ENCODE measurements at places on chromosomes 12 and 14. TPM values are rescaled to one million over a fixed set of nuclear protein-coding genes. Genes with fewer than 3 reads are reported as not detected.

DNA sequence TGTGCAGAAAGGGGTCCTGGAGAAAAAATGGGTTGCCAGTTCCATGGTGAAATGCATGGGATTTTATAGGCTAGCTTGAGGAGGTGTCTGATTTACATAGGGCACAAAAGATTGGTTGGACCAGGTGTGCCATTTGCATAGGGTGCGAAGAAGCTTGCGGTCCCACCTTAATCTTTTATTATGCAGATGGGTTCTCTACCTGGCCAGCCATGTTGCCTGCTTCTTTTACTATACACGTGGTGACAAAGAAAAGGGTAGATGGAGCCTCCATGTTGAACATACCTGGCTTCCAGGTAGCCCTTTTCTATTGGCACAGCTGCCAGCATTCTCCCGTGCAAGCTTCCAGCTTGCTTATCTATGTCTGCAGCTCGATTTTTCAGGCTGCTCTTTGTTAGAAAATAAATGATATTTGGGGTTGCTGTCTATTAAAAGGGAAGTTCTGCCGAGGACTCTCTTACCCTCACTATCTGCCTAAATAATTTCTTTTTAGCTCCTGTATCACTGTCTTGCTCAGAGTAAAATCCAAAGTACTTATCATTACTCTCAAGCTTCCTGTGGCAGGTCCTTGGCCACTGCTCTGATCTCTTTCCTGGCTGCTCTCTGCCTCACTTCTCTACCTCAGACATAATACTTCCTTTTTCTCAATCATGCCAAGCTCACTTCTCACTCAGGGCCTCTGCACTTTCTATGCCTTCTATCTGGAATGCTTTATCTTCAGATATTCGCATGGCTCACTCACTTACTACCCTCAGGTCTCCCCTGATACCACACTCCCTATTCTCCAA lies 216.0 kb upstream of the DAAM1 start:
- no peak for DNase-seq

GRCh38 chr12:111578276-111578970 lies 20.7 kb downstream of the ATXN2 start:
- DNase-seq: no peak

DNA sequence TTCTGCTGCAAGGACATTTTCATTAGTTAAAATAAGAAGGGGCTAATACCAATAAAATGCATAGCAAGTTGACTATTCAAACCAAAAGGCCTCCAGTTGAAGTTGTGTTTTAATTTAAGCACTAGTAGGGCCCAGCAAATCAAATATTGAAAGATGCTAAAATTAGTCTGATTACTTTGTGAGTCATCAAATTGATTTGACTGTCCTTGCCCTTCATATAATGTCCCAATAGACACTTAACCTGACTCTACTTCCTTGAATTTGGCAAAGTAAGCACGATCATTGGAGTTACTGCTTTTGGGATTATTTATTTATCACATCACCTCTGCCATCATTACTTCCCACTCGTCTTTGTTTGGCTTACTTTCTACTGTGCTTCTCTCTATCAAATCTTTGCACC lies 798.5 kb downstream of the DIO2 start:
- DNase-seq: no peak

- DNase-seq: no peak
These were observed 1.6 kb downstream of the CACNA1C start for GRCh38 chr12:2054091-2055018.

DNA sequence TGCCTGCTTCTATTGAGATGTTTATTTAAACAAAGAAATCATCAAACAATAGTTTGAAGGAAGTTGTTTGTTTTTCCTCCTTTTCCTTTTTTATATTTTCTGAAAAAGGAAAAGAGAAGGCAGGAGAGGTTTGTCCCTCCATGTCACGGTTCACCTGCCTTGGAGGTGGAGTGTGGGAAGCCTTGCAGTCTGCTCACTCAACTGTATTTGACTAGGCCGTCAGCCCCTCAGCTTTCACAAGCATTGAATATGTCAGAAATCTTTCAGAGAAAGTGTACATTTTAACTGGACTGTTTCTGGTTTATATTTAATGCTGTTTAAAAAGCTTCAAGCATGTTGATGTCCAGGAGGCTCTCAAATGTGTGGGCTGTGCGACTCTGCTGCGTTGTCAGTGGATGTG lies 370.4 kb downstream of the NPAS3 start:
- DNase-seq: no peak

DNA sequence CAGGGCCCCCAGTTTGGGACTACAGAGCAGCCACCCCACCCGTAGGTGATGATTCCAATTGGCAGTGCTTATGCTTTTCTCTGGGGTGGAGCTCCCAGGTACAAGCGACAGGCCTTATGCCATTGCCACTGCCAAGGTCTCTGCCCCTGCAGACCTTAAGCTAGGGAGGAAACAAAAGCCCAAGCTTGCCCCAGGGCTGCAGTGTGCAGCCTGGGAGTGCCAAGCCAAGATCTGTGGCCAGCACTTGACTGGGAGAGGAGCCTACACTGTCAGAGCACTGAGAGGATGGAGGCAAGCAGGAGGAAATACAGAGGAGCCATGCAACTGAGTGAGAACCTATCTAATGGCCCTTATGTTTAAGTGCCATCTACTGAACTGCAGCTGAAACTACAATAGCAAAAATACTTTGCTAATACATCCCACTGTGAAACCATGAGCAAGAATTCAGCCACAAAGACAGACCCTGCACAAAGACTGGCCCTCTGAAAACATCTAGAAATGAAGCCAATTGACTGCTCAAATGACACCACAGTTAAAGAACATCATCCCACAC lies 17.7 kb upstream of the ASCL1 start:
- no peak for DNase-seq

The CACNA2D4 gene
- 13.3 TPM for total RNA-seq

The KLHL33 gene
- total RNA-seq: 0.12 TPM

DNA sequence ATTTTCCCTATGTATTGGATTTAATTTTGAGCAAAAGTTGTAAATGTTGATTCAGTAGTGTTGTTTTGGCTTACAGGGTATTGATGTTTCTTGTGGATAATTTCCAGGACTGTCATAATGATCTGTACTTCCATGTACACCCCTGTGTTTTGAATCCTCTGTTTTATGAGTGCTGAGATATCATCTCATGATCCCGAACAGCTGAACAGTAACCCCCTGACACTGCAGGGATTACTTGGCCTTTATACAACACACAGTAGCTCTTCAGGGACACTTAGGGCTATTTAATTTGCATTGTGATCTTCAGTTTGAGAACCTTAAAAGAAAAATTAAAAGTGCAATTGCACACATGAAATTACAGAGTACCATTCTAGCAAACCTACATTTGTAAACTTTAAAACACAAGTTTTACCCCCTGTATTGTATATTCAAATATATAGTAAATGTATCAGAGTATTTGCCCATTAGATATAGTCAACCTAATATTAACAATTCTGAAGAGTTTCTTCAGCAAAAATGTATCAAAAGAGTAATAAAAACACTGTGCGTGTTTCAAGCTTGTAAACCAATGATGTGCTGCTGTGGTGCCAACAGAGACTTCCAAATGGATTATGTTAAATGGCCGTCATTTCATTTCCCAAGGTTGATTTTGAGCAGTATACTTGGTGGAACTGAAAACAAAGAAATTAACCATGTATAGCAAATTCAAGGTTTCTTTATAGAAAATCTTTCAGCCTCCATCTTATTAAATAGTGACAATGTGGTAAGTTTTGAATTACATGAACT lies 27.9 kb upstream of the MYF6 start:
- no peak for DNase-seq

DNA sequence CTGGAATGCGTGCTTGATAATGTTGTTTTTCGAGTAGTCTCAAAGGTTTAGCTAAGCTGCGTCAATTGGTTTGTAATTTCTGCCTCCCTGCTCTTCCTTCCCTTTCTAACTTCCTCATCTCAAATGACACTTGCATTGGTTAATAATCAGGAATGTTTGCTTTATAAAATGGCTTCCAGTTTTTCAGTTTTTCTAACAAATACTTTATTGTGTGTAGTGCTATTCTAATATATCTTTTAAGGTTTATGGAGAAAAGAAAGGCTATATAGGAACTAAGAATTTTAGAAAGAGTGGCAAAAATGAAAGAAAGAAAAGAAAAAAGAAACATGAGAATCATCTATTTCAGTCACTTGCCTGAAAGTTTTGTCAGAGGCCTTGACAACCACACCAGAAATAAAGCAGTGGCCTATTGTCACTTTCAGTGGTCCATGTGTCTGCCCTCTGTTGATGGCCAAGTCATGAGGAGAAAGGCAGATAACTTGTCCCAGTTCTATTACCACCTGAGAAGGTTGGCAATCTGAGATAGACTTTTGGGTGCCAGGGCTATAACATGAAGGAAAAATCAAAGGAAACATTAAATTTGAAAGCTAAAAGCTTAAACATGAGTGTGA lies 221.9 kb upstream of the KITLG start:
- no peak for DNase-seq

The GALC gene
- 14.4 TPM for total RNA-seq

The CLEC4D gene
- total RNA-seq: not detected

- DNase-seq: no peak
These were observed 56.1 kb upstream of the TCL1A start for GRCh38 chr14:95769976-95770375.

The OAS3 gene
- total RNA-seq: 34.6 TPM

- DNase-seq: no peak
These were observed 114.9 kb downstream of the KIF26A start for GRCh38 chr14:104253223-104253822.

DNA sequence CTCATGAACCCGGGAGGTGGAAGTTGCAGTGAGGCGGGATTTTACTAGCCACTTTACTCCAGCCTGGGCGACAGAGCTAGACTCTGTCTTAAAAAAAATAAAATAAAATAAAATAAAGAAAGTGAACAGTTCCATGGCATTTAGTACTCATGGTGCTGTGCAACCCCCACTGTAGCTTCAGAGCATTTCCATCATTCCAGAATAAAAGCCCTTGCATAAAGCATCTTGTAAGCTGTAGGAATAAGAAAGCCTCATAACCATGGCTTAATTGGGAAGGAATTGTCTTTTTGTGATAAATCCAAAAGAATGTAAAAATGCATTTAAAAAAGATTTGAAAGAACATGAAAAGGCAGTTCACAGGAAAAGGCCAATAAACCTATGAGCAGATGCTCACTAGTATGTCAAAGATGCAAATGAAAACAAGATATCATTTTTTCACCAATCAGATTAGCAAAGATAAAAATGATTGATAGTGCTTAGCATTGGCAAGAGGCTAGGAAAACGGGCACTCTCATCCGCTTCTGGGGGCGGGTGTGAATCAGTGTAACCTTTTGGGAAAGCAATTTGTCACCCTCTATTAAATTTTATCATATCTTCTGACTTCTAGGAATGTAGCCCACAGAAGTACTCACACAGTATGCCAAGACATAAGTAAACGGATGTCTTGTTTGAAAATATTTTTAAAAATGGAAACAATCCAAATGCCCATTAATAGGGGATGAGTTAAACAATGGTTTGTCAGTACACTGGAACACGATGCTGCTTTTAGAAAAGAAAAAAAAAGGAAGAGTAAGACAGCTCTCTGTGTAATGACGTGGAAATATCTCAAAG lies 46.6 kb downstream of the CFAP251 start:
- no peak for DNase-seq

The OR10G2 gene
- total RNA-seq: not detected

DNA sequence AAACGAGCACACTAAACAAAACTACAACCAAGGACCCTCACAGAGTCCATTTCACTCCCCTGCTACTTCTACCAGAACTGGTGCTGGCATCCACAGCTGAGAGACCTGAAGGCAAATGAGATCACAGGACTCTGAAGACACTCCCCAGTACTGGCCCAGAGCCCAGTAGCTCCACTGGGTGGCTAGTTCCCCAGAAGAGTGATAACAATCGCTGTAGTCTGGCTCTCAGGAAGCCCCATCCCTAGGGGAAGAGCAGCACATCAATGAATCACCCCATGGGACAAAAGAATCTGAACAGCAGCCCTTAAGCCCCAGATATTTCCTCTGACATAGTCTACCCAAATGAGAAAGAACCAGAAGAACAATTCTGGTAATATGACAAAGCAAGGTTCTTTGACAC lies 190.7 kb upstream of the BMP4 start:
- DNase-seq: no peak

- no peak for DNase-seq
These were observed 75.6 kb downstream of the GRIN2B start for GRCh38 chr12:13905794-13906193.

DNA sequence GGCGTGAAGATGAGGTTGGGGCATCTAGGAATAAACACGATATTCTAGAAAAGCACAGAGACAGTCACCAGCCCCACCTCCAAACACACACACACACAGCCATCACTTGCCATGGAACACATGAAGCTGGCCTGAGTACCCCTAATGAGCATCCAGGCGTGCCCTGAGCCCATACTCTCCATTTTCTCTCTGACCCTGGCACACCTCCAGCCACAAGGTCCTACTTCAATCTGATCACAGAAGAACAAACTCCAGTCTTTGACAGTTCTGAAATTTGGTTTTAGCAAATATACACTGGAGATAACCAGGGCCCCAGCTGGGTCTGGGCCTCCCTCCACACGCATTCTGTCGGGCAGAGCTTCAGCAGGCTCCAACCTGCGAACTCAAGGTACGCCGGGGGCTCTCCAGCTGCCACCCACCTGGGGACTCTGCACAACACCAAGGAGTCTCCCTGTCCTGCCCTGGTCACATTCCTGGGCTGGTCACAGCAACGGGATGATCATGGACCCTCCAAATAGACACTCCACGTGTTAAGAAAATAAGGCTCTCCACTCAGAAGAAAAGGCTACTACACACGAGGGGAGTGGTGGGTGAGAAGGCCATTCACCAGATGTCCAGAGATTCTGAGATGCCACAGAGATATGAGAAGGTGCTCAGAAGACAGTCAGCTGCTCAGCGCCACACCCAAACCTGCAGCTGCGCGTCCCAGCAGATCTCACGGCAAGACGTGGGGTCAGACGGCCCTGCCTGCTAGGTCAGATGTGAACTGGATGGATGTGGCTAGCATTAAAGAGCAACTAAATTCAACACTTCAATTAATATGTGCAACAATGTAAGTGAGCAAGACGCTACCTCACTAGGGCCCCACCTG lies 57.0 kb upstream of the PNMA1 start:
- no peak for DNase-seq

The PCED1B gene
- 133 TPM for total RNA-seq

DNA sequence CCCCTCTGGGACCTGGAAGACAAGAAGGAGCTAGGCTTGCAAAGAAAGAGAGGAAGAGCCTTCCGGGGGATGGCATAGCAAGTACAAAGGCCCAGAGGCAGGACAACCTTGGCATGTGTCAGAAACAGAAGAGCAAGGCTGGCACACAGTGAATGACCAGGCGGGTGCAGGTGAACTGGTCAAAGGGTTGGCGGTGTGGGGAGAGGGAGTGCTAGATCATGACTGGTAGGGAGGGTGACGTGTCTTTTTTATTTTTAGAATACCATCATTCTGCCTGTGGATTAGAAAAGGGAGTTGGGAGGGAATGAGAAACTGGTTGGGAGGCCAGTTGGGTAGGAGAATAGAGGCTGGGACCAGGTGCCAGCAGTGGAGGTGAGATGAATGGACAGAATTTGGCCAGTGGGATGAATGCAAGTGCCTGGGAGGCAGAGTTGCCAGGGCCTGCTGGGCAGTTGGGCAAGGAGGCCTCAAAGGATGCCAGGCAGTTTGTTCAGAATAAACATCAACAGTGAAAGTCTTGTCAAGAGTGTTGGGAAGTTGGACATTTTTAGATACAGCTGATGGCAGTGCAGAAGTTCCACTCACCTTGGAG lies 168.3 kb downstream of the CACNA1C start:
- DNase-seq: no peak

The SAMD4A gene
- 2.4 TPM for total RNA-seq

Data from activated CD4-positive, alpha-beta memory T cell treated with anti-CD3 and anti-CD28 coated beads for 36 hours (primary cell).